ENCODE measurements at places on chromosomes 6 and 20.

GRCh38 chr20:33119725-33120720 is 40.6 kb downstream of the BPIFB4 start:
- DNase-seq: no peak

- DNase-seq: no peak
These were observed 118.5 kb downstream of the LRRC1 start for GRCh38 chr6:53913286-53913685.

GRCh38 chr6:65253041-65253440 is 454.0 kb downstream of the EYS start:
- DNase-seq: no peak

DNA sequence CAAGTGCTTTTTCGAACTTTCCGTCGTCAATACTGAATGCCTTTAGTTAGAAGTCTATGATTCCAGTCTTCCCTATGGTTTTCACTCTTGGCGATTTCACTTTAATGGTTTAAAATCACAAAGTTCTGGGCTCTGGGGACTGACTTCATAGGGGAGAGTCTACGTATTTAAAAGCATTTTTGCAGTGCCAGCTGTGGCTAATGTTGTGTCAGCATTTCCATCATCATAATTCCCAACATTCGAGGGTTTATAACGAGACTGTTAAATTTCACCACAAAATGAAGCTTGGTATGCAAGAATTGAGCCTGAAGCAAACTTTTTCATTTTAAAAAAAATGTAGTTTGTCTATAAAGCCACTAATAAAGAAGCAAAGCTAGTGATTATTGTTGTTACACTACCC is 242.7 kb downstream of the SOX4 start:
- no peak for DNase-seq

DNA sequence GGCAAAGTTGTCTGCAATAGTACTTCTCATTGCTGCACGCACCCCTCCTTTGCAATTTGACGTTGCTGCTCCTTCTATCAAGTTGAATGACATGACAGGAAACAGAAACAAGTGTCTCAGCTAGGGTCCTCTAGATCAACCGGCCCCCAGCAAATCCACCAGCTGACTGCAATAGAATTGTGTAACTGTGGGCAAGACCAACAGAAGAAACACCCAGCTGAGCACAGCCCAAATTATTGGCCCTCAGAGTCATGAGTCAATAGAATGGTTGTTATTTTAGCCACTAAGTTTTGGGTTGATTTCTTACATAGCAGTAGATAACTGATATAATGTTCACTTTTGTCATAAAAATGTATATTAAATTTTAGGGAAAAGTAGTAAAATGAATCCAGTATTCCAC is 202.7 kb downstream of the MAFB start:
- no peak for DNase-seq

DNA sequence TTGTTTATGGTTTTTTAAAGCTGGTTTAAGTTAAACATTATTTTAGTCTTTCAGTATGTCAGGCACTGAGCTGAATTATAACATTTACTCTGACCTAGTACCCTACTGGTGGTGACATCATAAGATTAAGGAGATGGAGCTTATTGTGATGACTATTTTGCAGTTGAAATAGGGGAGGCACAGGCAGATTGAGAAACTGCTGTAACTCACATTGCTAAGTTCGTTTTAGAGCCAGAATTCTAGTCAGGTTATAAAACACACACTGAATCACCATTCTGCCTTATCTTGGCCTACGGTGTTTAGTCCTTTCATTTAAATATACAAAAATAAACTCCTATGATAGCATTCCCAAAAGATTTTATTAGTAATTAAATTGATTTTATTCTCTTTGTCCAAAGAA is 584.1 kb downstream of the TFAP2A start:
- DNase-seq: no peak

DNA sequence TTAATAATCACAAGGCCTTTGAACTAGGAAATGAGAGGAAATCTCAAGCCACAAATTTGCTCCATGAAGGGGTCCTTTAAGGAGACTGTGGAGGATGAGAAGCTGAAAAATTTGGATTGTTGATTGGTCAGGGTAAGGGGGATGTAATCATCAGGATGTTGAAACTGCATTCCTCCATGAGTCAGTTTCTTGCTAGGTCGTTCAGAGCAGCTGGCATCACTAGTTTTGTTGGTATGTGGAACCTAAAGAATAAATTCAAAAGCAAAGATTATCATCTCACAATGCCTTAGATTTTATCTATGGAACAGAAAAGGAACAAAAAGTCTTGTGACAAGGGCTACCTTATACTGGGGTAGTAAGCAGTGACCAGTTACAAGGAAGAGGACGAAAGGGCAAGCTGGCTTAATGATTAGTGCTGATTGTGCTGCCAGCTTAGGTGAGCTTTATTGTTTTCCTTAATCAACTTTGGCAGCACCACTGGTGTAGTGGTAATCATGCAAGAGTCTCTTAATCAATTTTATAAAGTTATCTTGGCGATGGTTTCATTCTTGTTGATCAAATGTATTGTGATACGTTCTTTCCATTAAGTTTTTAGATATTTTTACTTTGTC is 36.6 kb downstream of the CRISP2 start:
- DNase-seq: no peak

Measured in HFFc6 (cell line).